Activated T-helper 1 cell treated with anti-CD3 and anti-CD28 coated beads, Interleukin-12 subunit alpha, Interleukin-12 subunit beta, Interleukin-2, Interleukin-4 antibody, amounts not matched to agents 30 ng/mL and 10 ng/mL and 1 ng/mL, durations not matched to agents 14 hours and 24 hours and 36 hours (primary cell): ENCODE measurements at places on chromosomes 1 and 21.

- H3K4me3 ChIP-seq = peak overlapping the region; percentile 83
- H3K27ac ChIP-seq = peak overlapping the region; percentile 88
- DNase-seq = peak; percentile 29
- peaks cover 63% of the 10 kb centered on the region for H3K4me1 ChIP-seq
- peaks cover 37% of the 10 kb centered on the region for H3K36me3 ChIP-seq
These were observed 4.3 kb downstream of the LCK start for GRCh38 chr1:32255072-32256071.

DNA sequence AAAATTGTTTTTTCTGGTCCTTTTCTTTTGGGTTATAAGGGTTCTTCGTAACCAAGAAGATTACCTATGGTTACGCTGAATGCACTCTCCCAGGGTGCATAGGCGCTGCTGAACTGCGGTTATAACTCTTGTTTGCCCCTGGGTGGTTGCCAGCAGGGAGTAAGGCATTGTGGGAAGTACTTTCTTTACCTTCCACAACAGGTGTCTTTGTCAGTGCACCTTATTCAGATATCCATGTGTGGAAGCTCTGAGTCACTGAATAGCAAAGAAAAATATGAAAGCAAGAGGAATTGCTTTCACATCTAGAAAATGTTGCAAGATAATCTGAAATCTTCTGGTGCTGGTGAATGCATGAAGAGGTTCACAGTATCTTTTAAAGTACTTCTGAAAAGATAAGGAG is 124.4 kb upstream of the CACYBP start:
- DNase-seq = no peak
- H3K27ac ChIP-seq = no peak overlapping the region
- peak overlapping the region; percentile 32 for H3K4me3 ChIP-seq
- H3K36me3 ChIP-seq = no peaks in the 10 kb centered on the region
- no peaks in the 10 kb centered on the region for H3K27me3 ChIP-seq

- H3K4me1 ChIP-seq = peaks cover 20% of the 10 kb centered on the region
- DNase-seq = no peak
- peak overlapping the region; percentile 75 for H3K27ac ChIP-seq
- H3K4me3 ChIP-seq = peak overlapping the region; percentile 26
These were observed 471 bp upstream of the ADPRS start for GRCh38 chr1:36088265-36088576.

GRCh38 chr1:202957733-202958543 is at the start of gene ADIPOR1:
TSS of gene ADIPOR1 (minus strand) at chr1:202958312. CDS start at chr1:202951070, 7,242 bp downstream.
- peaks cover 14% of the 10 kb centered on the region for H3K36me3 ChIP-seq
- peak; percentile 92 for DNase-seq
- H3K4me1 ChIP-seq = peaks cover 46% of the 10 kb centered on the region
- peak within 1 kb of the TSS; percentile 80 for H3K27ac ChIP-seq

GRCh38 chr1:42165511-42166210 is 1.1 kb upstream of the GUCA2A start:
- no peaks in the 10 kb centered on the region for H3K4me1 ChIP-seq
- no peak overlapping the region for H3K27ac ChIP-seq
- no peak for DNase-seq
- peaks cover 5% of the 10 kb centered on the region for H3K36me3 ChIP-seq

DNA sequence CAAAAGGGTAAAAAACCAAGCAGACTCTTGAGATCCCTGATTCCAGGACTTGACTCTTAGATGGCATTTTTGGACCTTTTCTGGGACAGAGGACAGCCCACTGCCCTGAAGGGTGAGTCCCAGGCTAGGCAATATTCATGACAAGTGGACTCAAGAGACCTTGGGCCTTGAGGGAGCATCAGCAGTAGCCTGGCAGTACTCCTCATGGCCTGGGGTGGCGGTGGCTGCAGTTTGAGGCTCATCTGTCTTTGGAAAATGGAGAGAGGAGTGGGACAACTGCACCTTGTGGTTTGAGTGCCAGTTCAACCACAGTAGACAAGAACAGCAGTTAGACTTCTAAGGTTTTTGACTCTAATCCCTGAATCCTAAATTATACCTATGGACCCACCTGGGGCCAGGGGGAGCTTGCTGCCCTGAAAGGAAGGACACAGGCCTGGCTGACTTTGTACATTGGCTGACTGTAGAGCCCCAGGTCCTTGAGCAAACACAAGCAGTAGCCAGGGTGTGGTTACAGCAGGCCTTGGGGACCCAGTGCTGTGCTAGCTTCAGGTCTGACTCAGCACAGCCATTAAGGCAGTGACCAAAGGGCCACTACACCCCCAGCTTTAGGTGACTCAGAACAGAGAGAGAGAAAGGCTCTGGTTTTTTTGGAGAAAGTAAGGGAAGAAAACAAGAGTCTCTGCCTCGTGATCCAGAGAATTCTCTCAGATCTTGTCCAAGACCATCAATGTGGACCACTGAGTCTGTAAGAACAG is 1023.2 kb downstream of the KCNT2 start:
- H3K27ac ChIP-seq = no peak overlapping the region
- H3K4me3 ChIP-seq = no peak overlapping the region
- H3K36me3 ChIP-seq = no peaks in the 10 kb centered on the region
- no peaks in the 10 kb centered on the region for H3K27me3 ChIP-seq

- peaks cover 49% of the 10 kb centered on the region for H3K4me1 ChIP-seq
- DNase-seq = no peak
- peak overlapping the region; percentile 97 for H3K4me3 ChIP-seq
- peaks cover 17% of the 10 kb centered on the region for H3K36me3 ChIP-seq
- H3K27ac ChIP-seq = peak overlapping the region; percentile 96
These were observed 995 bp upstream of the IPO13 start for GRCh38 chr1:43945674-43946235.

DNA sequence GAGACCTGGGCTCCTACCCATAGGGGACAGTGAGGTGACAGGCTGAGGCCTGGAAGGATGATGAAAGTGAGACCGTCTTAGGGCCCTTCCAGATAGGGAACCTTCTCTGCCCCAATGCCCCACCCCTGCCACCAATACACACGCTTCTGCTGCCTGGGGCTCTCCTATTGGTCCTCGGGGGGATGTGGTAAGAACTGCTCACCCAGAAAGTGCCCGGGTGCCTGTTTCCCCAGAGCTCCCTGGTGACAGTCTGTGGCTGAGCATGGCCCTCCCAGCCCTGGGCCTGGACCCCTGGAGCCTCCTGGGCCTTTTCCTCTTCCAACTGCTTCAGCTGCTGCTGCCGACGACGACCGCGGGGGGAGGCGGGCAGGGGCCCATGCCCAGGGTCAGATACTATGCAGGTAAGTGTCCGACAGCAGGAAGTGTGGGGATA is 948 bp downstream of the SEMA4A start:
- peaks cover 71% of the 10 kb centered on the region for H3K4me1 ChIP-seq
- H3K27me3 ChIP-seq = no peaks in the 10 kb centered on the region
- H3K4me3 ChIP-seq = peak overlapping the region; percentile 63
- H3K36me3 ChIP-seq = no peaks in the 10 kb centered on the region
- no peak for DNase-seq
- peak overlapping the region; percentile 13 for H3K27ac ChIP-seq

GRCh38 chr1:31479811-31480210 is 66.8 kb downstream of the SERINC2 start:
- H3K36me3 ChIP-seq = no peaks in the 10 kb centered on the region
- H3K27ac ChIP-seq = no peak overlapping the region
- DNase-seq = no peak
- H3K4me1 ChIP-seq = no peaks in the 10 kb centered on the region
- peaks cover 19% of the 10 kb centered on the region for H3K27me3 ChIP-seq

DNA sequence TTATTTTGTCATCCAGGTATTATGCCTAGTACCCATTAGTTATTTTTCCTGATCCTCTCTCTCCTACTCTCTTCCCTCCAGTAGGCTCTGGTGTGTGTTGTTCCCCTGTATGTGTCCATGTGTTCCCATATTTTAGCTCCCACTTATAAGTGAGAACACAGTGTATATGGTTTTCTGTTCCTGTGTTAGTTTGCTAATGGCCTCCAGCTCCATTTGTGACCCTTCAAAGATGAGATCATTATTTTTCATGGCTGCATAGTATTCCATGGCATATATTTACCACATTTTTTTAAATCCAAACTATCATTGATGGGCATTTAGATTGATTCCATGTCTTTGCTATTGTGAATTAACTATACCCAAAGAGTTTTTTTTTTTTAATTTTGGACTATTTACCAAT is 1675.7 kb upstream of the B3GALT2 start:
- no peak overlapping the region for H3K27ac ChIP-seq
- H3K36me3 ChIP-seq = no peaks in the 10 kb centered on the region
- H3K27me3 ChIP-seq = no peaks in the 10 kb centered on the region
- no peak overlapping the region for H3K4me3 ChIP-seq
- H3K4me1 ChIP-seq = no peaks in the 10 kb centered on the region
- no peak for DNase-seq

DNA sequence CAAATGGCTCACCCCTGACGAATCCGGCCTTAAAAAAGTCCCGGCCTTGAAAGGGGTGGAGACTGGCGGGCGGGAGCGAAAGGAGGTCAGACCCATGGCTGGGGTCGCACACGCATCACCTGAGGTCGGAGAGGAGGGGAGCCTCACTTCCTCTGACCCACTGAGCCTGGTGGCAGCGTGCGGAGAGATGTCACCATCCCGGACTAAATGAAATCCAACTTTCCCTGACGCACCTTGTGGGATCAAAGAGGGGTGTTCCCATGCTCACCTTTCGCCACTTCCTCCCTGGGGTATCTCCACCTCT is 709 bp upstream of the SLC41A1 start:
- H3K27me3 ChIP-seq = peaks cover 7% of the 10 kb centered on the region
- H3K36me3 ChIP-seq = peaks cover 13% of the 10 kb centered on the region
- H3K4me1 ChIP-seq = peaks cover 43% of the 10 kb centered on the region

GRCh38 chr1:71492298-71493041 is 411.6 kb upstream of the ZRANB2 start:
- H3K27me3 ChIP-seq = no peaks in the 10 kb centered on the region
- no peaks in the 10 kb centered on the region for H3K4me1 ChIP-seq
- H3K4me3 ChIP-seq = no peak overlapping the region
- no peak for DNase-seq
- H3K27ac ChIP-seq = no peak overlapping the region
- H3K36me3 ChIP-seq = no peaks in the 10 kb centered on the region

DNA sequence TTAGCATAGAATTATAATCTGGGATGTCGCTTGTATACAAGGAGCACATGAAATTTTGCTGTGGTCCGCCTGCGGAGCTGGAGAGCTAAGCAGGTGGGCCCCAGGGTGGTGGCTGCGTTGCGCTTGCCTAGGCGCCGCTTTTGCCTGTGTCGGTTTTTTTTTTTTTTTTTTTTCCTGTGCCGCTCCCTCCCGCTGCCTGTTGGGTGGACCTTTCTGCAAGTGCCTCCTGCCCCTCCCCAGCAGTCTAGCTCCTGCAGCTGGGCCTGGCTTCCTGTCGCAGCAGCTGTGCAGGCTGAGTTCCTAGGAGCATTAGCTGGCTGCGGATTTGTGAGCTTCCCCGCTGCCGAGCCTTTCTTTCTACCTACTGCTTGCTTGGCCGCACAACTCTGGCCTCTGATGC is 20.6 kb downstream of the PYHIN1 start:
- no peak overlapping the region for H3K27ac ChIP-seq
- H3K4me3 ChIP-seq = no peak overlapping the region
- peaks cover 2% of the 10 kb centered on the region for H3K27me3 ChIP-seq

GRCh38 chr1:113835686-113836290 is 23.5 kb upstream of the RSBN1 start:
- DNase-seq = no peak
- H3K4me3 ChIP-seq = no peak overlapping the region
- H3K27ac ChIP-seq = no peak overlapping the region
- H3K27me3 ChIP-seq = no peaks in the 10 kb centered on the region
- peaks cover 44% of the 10 kb centered on the region for H3K36me3 ChIP-seq
- peaks cover 7% of the 10 kb centered on the region for H3K4me1 ChIP-seq

DNA sequence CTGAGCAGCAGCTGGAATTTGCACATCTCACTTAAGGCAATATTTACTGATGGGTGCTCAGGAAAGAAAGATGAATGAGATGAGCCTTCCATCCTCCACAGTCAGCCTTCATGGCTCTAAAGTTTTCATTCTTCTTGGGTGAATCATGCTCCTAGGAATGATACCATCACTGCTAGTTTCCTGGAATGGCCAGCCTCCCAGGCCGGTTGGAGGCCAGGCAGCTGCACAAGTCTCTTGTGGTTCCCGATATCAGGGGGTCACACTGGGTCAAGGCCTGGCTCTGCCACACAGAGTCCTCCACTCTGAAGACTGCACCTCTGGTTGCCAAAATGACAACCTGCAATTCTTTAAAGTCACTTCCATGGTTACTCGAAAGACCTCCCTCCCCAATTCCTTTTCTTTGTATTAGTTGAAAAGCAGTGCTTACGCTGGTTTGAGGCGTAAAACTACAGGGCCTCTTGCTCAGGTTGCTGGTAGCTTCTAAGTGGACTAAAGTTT is 46.2 kb upstream of the PALMD start:
- no peak overlapping the region for H3K4me3 ChIP-seq
- H3K27ac ChIP-seq = no peak overlapping the region
- DNase-seq = no peak
- no peaks in the 10 kb centered on the region for H3K4me1 ChIP-seq

- no peaks in the 10 kb centered on the region for H3K27me3 ChIP-seq
- H3K4me1 ChIP-seq = no peaks in the 10 kb centered on the region
- no peak overlapping the region for H3K4me3 ChIP-seq
- no peaks in the 10 kb centered on the region for H3K36me3 ChIP-seq
- H3K27ac ChIP-seq = no peak overlapping the region
These were observed 22.7 kb downstream of the PRKCZ start for GRCh38 chr1:2072891-2073290.

GRCh38 chr1:65309304-65310077 is at the start of gene DNAJC6:
TSS of gene DNAJC6 (plus strand) at chr1:65309543. CDS start at chr1:65309746, 203 bp downstream.
- peaks cover 49% of the 10 kb centered on the region for H3K27me3 ChIP-seq
- H3K4me3 ChIP-seq = peak within 1 kb of the TSS; percentile 78
- H3K27ac ChIP-seq = peak within 1 kb of the TSS; percentile 23
- H3K36me3 ChIP-seq = peaks cover 3% of the 10 kb centered on the region
- DNase-seq = peak; percentile 53
- H3K4me1 ChIP-seq = peaks cover 13% of the 10 kb centered on the region

DNA sequence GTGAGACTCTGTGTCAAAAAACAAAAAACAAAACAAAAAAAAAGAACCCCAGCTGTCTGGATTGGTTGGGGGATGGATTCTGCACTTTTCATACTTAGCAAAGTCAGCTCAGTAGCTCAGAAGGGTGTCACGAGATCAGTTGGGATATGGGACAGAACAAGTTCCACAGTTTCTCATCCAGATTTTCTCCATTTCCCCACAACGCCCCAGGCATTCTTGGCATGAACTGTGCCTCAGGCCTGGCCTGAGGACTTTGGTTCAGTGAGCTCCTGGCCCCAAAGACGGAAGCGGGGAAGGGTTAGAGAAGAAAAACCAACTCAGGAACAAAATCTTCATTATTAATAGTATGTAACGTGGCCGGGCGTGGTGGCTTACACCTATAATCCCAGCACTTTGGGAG is 1.9 kb downstream of the AKR7A2 start:
- no peak overlapping the region for H3K27ac ChIP-seq
- H3K4me1 ChIP-seq = peaks cover 18% of the 10 kb centered on the region
- H3K27me3 ChIP-seq = no peaks in the 10 kb centered on the region
- DNase-seq = no peak
- H3K36me3 ChIP-seq = peaks cover 26% of the 10 kb centered on the region

DNA sequence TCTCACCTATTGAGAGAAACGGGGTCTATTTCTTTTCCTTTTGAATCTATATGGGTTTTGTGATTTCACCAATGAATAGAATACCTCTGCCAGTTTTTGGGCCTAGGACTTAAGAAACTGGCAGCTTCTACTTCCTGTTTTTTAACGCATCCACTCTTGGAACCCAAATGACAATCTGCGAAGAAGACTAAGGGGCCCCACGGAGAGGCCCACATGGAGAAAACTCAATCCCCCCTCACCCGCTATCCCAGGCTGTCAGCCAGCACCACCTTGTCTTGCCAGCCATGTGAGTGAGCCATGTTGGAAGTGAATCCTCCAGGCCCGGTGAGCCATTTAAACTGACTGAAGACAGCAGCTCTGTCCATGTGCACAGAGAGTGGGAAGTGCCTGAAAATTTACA is 3.6 kb upstream of the HENMT1 start:
- DNase-seq = no peak
- H3K27me3 ChIP-seq = no peaks in the 10 kb centered on the region
- H3K4me1 ChIP-seq = peaks cover 28% of the 10 kb centered on the region
- H3K36me3 ChIP-seq = no peaks in the 10 kb centered on the region
- no peak overlapping the region for H3K4me3 ChIP-seq
